ENCODE measurements at places on chromosomes 2 and 18.

- DNase-seq, result no peak
Observed at GRCh38 chr2:99910902-99911301, 231.5 kb downstream of the AFF3 start.

- DNase-seq, result peak; percentile 75
Observed at GRCh38 chr18:63831080-63831788, 56.0 kb downstream of the SERPINB7 start.

DNA sequence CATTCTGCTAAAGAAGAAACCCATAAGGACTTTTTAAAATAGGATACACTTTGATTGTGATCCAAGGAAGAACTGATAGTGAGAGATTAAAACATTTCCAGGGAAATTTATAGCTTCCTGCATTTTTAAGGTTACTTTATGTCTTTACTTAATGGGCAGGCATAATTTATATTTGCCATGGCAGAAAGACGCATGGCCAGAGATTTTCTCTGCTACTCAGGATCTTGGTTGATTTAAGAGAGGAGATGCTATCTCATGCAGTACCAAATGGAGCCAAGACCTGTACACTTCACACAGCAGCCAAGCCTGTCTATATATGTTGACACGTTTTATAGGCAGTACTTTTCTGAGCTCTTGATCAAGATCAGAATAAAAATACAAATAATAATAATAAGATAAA, 60.9 kb upstream of the NT5C1B start:
- peak; percentile 44 for DNase-seq

- peak; percentile 75 for DNase-seq
Observed at GRCh38 chr18:63366213-63367052, 573 bp downstream of the KDSR start.

DNA sequence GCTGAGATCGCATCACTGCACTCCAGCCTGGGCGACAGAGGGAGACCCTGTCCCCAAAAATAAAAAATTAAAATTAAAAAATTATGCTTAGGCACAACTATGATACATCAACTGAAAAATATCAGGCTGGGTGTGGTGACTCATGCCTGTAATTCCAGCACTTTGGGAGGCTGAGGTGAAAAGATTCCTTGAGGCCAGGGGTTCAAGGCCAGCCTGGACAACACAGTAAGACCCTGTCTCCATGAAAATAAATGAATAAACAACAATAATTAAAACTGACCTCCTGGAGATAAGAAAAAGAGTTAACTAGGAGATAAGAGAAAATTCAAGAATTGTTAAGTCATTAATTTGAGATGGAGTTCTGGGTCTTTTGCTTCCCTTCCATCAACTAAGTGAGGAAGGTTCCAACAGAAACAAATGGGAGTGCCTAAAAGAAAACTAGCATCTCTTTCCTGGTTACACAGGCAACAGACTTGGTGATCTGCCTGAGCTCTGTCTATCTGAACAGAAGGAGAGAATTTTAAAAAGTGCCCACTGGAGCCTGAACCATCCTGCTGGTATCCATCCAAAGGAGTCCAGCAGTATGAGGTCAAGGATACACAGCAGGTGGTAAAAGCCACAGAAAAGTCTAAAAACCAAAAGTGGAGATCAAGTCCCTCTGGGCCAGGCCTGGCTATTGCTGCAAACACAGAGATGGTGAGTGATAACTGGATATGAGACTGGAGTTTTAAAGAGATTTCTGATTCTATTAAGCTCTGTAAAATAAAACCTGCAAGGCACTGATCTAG, 8.8 kb downstream of the PPM1G start:
- no peak for DNase-seq

DNA sequence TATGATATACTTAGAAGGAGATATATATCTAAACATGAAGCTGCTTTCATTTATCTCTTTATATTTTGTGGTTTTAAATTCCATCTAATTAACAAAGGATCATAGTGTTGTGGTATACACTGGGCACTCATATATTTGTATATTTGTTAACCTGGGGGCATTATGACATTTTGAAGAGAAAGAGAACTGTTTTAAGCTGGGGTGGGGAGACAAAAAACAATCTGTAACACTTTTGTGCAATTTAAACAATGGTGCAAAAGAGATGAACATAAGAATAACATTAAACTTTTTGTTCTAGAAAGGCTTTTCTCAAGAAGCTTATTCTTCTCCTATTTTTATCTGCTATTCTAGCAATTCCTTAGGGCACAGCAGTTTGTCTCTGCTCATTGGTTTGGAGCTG, 842.0 kb upstream of the CDH2 start:
- no peak for DNase-seq

DNA sequence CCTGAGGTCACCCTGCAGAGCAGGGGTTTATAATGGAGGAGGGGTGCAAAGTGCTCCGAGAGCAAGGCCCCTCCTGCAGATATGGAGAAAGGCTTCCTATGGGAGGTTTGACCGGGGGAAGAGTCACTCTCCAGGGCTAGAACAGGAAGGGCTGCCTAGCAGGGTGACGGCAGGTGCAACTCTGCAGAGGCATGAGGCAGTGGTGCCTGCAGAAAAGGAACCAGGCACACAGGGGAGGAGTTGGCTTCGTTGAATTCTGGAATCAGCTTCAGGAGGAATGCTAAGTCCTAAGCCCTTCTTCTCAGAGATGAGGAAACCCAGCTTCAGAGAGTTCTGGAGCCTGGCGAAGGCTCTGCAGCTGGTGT, 17.5 kb upstream of the HPCAL1 start:
- DNase-seq, result no peak

GRCh38 chr2:8138923-8139667, 542.8 kb upstream of the ID2 start:
- DNase-seq, result peak; percentile 30

DNA sequence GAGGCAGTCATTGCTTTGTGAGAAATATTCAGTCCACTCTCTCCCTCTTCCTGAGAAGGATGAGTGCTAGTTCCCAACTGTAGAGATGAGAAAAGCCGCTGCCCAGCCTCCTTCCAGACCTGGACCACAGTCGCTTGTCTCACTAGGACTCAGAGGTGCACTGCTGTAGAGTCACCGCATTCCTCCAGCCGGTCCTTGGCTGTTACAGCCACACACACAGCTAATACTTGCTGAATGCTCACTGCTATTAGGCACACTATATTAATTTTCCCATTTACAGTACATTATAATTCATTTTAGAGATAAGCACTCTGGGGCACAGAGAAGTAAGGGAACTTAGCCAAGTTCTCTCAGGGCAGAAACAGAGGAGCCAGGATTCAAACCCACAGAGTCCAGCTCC, 10.0 kb upstream of the FABP1 start:
- no peak for DNase-seq

- DNase-seq, result peak; percentile 69
Observed at GRCh38 chr2:11697103-11697871, 27.3 kb upstream of the NTSR2 start.

GRCh38 chr2:36781907-36782720, 85.6 kb downstream of the VIT start:
- DNase-seq, result no peak

DNA sequence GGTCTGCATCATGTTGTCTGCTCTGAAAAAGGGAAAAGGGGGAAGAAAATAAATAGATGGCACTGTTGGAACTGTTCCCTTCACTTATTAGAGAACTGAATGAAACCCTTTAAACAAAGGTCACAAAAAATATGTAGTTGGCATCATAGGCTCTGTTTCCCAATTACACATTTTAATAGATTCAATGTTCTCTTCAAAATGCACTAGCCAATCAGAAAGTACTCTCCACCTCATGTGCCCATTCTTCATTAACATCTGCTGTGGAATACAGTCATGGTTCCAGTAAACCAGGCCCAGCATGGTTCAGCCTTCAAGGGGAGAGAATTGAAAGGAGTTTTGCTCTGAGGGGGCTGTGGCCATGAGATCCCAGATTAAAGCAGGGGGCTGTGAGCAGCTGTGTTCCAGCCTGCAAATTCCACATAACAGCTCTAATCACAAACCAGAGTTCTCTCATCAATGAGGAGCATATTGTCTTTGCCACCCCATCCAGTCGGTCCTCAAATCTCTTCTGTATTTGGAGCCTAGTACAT, 165.9 kb upstream of the CREB1 start:
- DNase-seq, result no peak

DNA sequence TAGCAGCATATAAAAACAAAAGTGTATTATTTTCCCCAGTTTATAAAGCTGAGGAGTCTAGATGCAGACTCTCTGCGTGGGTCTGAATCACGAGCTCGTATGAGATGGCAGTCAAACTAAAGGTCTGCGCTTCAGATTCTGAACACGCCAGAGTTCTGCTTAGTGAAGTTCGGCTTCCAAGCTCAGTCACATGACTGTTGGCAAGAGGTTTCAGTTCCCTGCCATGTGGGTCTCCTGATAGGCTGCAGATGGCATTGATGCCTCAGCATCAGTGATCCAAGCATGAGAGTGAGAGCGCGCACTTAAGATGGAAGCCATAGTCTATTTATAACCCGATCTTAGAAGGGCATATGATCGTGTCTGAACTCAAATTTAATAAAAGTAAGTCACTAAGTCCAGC, 242.8 kb upstream of the DOK6 start:
- DNase-seq, result no peak

GRCh38 chr18:24628326-24628725, 167.9 kb downstream of the HRH4 start:
- DNase-seq, result no peak

DNA sequence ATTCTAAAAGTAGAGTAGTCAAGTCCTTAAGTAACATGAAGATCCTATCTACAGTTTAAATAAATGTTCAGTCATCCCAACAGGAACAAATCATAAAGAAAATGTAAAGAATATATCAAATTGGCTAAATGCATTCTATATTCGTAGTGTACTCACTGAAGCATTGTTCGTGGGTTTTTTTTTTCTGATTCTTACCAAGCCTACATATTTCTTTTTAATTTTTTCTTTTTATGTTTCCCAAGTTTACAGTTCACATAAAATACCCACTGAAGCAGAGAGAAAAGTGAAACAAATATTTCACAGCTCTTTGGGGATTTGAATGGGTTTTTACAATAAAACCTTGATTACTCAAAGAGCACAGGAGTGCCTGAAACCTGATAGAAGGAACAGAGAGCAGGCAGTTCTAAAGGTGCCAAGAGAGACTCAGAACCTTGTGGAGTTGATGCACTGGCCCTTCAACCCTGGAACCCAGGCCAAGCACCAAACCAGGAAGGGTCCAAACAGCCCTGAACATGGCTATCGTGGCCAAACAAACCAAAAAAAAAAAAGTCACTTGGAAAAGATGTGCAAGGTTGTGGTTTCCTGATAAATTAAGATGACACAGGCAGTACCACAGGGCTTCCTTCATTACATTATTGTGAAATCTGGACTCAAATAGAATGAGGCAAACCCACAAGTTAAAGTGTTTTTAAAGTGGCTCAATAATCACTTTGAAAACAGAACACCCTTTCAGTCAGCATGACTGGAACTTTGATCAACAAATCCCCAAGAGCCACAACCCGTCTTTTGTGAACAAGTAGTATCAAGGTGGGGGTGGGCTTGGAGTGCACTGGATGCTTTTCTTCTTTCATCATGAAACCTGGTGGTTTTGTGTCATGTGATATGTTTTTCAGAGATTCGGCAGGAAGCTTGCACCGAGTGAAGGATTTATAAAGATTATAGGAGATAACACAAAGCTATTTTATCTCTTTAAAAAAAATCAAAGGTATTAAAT, 245.0 kb upstream of the FN1 start:
- DNase-seq, result peak; percentile 95

GRCh38 chr2:146240391-146240790, 1604.4 kb upstream of the ACVR2A start:
- peak; percentile 44 for DNase-seq

DNA sequence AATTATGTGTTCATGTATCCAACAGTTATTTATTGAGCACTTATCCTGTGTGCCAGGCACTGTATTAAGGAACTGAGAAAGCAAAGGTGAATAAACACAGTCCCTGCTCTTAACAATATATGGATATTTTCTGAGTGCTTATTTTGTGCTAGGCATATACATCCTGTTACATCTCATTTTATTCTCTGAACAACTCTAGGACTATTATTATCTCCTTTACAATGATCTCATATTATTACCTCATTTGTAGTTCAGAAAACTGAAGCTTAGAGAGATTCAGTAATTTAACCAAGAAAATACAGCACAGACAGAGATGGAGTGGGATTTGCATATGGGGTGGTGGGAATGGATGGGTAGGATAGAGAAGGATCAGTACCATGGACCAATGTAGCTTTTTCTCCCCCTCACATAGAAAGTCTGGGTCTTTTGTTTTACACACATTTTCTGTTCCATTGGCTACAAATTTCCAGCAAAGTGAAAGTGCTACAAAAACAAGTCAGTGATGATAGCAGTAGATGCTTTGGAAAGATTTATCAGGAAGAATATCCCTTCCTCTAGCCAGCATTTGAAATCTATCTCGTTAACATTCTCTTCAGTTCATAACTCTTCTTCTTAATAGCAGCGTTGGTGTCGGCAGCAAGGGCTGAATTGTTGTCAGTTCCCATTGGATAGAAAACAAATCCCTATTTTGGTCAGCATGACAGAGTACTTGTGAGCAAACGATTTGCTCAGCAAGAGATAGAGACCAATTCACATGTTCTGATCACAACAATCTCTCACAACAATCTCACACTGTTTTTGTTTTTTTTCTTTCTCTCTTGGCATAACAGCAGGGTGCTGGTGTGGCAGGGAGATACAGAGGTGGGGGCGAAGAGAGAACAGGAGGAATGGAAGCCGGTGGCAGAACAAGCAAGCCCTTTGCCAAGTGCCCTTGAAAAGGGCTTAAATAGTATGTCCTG, 102.2 kb upstream of the KCTD1 start:
- DNase-seq, result no peak

DNA sequence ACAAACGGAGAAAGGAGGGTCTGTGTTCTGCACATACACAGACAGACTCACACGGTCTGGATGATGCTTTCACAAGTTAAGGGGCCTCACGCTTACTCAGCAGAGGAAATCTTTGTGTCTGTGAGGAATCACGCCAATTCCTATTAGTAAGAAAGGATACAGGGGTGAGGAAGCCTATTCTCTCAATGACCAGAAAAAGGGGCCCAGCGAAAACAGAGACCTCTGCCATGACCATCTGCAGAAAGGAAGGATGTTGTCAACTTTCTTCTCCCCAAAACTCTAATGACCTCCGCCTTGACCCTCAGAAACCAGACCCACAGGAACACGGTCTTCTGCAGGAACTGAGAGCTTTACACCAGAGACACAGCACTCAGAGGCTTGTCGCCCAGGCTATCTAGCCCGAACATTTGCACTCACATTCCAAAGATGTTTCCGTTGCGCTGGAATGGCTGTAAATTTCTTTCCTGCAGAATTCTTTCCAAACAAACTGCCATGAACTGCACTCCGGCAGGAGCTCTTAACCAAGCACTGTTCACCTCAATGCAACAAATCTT, 186.3 kb downstream of the TCF4 start:
- peak; percentile 95 for DNase-seq

All from fibroblast of skin of right quadriceps (primary cell).